ENCODE measurements at places on chromosomes 7 and 10.

DNA sequence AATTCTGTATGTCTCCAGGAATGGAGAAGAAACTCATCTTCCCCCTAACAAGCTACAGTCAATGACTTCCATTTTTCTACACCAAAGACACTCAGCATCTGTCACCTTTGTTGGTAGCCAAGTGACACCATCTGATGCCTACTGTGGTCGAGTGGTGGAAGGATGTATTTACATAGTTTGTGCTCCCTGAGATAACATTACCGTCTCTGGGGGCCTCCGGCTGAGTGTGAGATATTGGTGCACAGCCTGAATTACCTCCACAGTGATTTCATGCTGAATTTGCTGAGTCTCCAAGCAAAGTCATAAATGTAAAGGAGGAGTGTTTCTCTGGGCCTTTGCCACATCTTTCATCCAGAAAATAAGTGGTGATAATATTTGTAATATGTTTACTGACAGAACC lies 114.0 kb downstream of the GRID1 start:
- peak; percentile 1 for DNase-seq

DNA sequence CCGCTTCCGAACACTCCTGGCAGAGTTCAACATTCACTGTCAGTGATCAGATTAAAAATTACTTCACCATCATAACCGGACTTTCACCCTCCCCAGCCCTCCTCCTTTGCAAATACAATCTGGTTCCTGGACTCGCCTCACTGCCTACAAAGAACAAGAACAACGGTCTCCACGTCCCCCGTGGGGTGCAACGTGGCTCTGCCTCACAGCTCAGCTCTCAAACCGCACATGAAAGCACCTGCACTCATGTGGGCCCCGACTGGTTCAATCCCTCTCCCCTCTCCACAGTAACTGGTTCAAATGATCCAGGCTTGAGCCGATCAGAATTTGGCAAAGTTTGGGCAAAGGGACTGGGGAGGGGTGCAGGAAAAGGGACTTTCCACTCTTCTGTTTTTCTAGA lies 21.0 kb downstream of the ASB13 start:
- peak; percentile 19 for DNase-seq

DNA sequence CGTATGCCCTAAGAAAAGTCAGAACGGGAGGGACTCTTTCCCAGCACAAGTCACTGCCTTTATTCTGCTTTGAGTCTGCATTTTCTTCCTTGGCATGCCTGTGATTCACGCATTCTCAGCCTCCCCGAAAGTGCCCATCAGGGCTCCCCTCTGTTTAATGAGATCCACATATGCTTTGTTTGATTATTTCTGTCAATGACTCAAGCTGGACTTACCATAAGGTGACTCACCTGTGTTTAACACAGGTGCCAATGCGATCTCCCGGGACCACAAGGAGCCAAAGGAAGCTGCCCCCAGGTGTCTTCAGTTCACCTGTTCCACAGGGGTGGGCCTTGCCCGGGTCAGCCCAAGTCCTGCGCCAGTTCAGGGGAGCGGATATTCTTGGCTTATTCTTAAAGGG lies 386.0 kb upstream of the SHH start:
- DNase-seq = no peak

DNA sequence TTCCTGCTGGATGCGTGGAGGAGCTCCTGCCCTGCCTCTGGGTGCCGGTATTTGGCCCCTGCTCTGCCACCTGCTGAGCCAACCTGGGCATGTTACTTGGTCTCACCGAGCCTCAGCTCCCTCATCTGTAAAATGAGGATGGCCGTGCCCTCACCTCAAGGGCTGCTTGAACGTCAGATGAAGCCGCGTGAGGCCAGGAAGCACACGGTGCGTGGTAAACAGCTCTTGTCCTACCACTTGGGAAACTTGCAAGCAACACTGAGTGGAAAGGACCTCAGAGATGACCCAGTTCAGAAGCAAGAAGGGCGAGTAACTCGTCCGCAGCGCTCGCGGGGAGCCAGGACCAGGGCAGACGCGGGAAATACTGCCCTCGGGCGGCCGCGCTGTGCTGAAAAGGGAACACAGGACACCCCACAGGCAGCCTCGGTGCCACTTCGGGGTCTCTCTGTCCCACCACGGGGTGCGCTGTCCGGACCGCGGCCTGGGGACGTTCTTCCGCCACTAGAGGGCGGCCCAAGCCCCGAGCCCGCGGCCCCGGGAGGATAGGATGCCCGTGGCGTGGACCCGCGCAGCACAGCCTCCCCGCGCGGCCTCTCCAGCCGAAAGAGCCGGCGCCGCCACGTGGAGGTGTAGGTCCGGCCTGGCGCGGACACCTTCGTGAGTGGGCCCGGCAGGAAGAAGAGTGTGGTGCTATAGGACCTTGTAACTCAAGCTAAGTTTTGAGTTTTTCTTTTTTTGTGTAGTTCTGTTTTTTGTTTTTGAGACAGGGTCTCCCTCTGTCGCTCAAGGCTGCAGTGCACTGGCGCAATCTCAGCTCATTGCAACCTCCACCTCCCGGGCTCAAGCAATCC lies 94.1 kb downstream of the PRKAG2 start:
- DNase-seq = peak; percentile 46

- DNase-seq = no peak
These were observed 32.8 kb upstream of the MEOX2 start for GRCh38 chr7:15719311-15719710.

DNA sequence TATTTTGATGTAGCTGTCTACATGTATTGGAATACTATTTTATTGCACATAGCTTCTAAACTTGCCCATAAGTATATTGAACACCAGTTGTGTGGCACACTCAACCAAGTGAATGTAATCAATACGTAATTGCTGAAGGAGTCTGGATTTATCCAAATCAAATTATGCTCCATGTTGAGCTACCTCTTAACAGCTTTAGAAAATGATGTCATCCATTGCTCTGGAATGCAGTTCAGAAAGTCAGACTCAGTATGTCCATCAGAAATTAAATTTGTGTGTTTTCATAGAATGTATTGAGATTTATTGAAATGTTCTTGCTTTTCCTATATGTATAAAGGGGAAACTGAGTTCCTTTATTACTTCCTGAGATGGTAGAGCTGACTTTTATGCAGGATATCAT lies 25.0 kb upstream of the CCAR1 start:
- no peak for DNase-seq

- no peak for DNase-seq
These were observed 31.1 kb upstream of the TOMM7 start for GRCh38 chr7:22853674-22854157.

DNA sequence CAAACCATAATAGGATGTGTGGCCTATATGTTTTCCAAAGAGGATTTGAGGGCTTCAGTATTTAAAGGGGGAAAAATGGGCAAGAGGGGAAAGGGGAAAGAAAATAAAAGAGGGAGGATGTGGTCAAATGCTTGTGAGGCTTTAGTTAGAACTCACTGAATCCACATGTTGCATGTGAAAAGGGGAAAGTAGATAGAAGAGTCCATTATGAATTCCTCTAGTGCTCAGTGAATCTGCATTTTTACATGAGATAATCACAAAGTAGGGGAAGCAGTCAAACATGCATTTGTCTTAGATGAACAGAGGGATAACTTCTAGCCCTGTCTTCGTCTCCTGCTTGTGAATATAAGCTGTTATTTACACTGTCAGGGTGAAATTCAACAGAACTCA lies 24.6 kb upstream of the AKAP9 start:
- DNase-seq = no peak

GRCh38 chr10:68560186-68560942 lies at the start of gene TET1:
TSS of gene TET1 (plus strand) at chr10:68560337. CDS start at chr10:68572339, 12,002 bp downstream.
- DNase-seq = peak; percentile 14

DNA sequence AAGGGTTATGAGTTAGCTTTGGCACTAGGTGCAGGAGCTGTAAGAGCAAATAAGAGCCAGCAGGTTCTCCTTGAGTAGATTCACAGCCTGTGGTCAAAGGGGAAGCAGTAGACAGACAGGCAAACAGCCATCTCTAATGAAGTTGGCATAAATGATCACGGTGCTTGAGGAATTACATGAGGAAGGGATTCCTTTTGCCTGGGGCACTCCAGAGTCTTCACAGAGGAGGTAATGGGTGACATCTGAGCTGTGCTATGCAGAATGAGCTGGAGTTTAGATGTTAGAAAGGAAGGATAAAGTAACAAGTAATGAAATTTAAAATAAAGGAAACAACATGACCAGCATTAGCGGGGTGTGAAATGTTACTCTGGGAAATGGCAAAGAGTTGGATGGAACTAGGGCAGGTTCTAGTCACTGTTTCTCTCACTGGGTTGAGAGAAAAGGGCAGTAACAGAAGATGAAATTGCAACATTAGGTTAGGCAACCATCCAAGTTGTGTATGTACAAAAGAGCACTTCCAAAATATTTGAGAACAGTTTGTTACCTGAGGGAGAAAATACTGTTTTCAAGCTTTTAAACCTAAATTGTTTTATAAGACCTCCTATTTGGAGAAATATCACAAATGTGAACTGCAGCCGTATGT lies 613.8 kb downstream of the PHTF2 start:
- DNase-seq = no peak

DNA sequence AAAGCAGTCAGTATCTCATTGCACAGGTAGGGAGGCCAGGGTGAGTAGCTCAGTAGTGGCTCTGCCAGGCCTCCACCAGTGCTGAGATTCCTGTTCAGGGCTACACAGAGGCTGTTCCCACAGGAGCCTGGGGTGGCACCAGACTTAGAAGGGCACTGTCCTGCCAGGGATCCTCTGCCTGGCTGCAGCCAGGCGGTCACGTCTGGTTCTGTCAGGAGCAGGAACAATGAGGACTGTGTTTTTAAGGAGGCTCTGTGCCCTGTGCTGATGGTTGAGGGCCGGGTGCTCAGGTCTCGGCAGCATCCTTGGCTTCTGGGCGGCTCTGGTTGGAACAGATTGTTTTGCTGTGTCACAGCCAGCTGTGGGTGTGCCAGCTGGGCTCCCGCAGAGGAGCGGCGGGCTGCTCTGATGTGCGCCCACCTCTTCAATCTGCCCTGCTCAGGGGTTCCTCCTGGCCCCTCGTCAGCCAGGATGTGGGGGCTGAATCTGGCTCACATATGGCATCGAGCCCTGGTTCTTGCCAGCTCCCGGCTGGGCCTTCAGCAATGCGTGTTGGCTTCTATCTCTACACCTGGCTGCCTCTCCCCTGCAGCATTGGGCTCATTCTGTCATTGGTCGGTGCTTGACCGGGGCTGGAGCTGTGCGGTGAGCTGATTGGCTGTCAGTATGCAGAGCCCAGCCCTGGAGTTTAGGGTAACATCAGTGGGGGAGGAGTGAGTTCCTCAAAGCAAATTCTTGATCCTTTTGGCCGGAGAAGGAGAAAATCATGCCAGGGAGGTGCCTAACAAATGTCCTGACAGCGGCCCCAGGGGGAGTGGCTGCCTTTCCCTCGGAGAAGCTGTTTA lies 41.2 kb downstream of the TACR2 start:
- DNase-seq = peak; percentile 43

- no peak for DNase-seq
These were observed 114.2 kb downstream of the EGFR start for GRCh38 chr7:55132890-55133551.

DNA sequence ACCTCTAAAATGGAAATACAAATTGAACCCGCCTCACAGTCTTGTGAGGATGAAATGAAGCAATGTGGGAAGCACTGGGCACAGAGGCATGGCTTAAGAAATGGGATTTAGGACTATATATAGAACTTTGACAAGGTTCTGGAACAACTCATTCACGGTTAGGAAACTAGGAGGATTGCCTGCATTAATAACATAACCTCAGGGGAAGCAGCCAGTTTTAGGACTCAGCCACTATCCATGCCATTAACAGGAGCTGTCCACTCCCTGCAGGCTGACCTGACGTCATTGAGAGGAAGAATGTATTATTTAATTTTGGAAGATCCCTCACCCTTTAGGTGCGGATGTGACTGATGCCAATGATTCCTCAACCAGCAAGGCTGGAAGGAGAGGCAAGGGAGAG lies 34.8 kb downstream of the ITGB8 start:
- no peak for DNase-seq

- DNase-seq = no peak
These were observed 28.0 kb upstream of the VSIR start for GRCh38 chr10:71801361-71801760.

- no peak for DNase-seq
These were observed 34.8 kb downstream of the SEMA3E start for GRCh38 chr7:83614112-83614511.

DNA sequence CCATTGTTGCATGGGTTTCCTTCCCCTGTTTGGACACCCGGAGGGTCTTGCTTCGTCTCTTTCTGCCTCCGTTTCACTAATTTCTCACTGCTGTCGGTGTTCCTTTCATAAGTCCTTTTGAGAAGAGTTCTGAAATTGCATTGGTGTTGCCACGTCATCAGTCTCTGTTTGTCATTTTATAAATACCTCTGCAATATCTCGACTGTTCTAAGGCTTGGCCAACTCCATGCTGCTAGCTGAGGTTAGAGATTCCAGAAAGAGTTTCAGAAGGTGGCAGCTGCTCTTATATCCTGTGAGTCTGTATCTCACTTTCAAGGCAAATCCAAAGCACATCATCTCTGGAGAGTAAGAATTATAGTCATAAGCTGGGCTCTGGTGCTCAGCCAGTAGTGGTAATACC lies 148.0 kb upstream of the INSYN2A start:
- no peak for DNase-seq

DNA sequence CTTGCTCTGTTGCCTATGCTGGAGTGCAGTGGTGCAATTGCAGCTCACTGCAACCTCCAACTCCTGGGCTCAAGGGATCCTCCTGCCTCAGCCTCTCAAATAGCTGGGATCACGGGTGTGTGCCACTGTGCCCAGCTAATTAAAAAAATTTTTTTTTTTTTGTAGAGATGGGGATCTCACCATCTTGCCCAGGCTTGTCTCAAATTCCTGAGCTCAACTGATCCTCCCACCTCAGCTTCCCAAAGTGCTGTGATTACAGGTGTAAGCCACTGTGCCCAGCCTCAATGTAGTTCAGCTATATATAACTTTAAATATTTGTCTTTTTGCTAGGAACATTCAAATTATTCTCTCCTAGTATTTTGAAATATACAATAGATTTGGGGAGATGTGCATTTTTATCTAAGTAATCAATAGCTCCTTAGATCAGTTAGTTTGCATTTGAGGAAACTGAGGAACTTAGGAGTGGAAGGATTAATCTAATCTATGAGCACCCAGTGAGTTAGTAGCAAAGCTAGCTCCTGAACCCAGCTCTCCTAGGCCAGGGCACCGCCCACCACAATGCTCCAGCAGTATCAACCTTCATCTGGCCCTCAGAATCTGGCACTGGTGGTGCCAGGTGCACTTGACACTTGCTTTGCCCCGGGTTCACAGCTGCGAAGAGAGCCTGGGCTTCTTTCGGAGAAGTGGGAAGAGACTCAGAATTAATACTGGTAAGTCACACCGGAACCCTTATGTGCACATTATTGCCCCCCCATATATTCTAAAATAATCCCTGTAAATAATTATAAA lies 5.9 kb upstream of the LRMDA start:
- DNase-seq = no peak

GRCh38 chr7:124764847-124765400 lies 668 bp downstream of the GPR37 start:
- DNase-seq = no peak

- DNase-seq = no peak
These were observed 50.1 kb upstream of the RASGEF1A start for GRCh38 chr10:43316988-43317387.

All from dorsolateral prefrontal cortex (tissue), 122 donors.